T-helper 1 cell (primary cell): ENCODE measurements at places on chromosomes 11 and 22.

DNA sequence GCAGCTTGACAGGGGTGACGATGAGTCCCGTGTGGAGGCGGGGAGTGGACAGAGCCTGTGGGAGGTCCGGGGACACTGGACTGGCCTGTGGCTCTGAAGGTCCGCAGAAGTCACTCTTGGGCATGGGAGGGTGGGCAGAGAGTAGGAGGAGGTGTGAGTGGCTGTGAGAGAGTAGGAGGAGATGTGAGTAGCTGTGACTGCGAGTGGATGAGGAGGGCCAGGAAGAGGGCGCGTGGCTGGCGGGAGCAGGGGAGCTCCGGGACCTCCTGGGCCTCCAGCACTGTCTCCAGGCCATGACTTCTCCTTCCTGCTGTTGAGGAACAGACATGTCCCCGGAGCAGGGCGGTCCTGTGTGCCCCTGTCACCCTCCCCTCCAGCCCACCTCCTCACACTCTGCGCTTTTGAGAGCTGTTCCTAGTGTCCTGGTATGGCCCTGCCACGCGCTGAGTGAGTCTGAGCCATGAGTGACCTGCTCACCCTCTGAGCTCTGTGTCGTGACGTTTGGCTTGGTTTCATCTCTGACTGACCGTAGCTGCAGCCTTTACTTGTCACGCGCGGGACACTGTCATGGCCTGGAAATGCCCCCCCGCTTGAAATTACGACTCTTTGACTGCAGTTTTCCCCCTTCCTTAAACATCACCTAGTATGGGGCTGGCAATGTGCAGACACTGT lies 391.5 kb downstream of the TBC1D22A start:
- DNase-seq, result no peak

- no peak for DNase-seq
Observed at GRCh38 chr11:128607819-128608218, 20.5 kb upstream of the ETS1 start.

DNA sequence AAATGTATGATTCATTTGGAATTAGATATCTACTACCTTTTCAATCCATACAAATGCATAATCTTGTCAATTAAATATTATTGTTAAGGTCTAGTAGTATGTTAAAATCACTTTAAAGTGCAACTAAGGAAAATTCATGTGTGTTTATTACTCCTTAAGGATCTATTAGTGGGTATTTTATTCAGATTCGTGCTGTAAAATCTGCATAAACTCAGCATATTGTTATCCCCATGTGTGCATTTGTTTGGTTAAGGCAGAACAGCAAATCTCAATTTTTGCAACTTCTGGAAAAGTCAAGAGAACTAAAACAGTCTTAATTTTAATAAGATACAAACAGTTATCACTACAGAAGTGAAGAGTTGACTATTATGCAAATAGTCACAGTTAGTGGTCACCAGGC lies 234.5 kb downstream of the SOX6 start:
- DNase-seq, result no peak

DNA sequence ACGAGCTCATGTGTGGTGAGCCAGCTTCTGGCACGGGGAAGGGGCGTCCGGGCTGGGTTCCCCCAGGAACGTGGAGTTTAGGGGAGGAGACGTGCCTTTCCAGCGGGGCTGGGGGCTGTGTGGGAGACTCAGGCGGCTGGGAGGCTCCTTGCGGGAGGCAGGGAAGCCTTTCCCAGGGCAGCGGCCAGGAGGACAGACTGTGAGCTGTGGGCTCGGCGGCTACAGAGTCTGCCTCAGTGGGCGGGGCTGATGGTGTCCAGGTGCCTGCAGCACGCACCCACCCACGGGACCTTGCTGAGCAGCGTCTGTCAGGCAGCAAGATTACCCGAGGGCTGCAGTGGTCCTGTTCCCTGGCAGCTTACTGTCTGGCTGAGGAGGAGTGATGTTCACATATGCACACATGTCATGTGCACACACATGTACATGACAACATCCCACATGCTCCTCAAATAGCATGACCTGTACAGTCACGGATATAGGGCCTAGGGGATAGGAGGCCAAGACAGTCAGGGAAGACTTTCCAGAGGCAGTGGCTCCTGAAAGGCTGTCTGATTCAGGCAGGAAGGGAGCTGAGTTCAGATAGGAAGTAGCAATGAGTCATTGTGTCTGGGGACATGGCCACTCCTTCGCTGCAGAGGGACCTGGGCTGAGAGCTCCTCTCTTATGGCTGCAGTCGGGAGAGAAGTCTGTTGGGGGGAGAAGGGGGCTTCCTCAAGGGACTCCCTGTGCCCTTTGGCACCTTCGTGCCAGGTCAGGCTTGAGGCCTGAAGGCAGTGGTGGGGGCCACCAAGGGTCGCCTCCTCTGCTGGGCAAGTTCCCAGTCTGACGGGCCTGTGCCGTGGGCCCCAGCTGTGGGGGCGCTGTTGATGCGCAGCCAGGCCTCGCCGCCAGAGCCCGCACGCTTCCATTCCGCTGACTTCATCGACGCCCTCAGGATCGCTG lies 23.3 kb upstream of the PPP6R3 start:
- DNase-seq, result no peak

- no peak for DNase-seq
Observed at GRCh38 chr11:99571094-99571493, 550.3 kb downstream of the CNTN5 start.

- no peak for DNase-seq
Observed at GRCh38 chr22:43845981-43846380, 16.3 kb downstream of the SULT4A1 start.

GRCh38 chr11:117796872-117797529 lies at the start of gene DSCAML1:
Gene DSCAML1 (minus strand): TSS chr11:117797216. CDS start chr11:117797079, 137 bp downstream.
- DNase-seq, result peak; percentile 35

DNA sequence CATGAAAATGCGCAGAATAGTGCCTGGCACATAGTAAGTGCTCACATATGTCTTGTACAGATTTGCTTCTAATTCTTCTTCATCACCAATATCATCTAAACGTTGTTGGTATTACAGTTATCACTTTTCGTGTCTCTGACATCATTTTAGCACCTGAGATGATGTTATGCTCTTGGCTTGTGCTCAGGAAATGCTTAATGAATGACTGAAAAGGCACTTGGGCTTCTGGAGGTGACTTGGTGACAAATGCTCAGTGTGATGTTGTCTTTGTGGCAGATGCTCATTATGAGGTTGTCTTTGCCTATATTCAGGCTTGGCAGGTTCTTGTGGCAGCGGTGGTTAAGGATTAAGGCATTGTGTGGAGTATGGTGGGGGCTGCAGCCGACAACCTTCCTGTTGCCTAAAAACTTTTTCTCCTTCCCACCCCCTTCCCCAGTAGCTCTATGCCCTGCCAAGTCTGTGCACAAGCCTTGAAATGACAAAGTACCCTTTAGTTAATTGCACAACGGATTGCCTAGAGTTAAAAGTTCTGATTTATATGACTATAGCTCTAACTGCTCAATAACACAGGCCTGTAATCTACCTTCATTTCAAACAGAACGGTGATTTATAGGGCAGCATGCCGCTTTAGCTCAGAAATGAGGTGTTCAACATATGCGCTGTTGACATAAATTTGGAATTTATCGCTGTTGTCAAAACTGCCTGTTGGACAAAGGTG lies 82.5 kb downstream of the ZBTB16 start:
- DNase-seq, result no peak

GRCh38 chr11:33214767-33215166 lies 42.4 kb upstream of the HIPK3 start:
- DNase-seq, result no peak

GRCh38 chr11:106369224-106369623 lies 291.8 kb downstream of the AASDHPPT start:
- DNase-seq, result no peak

GRCh38 chr11:88680806-88681205 lies 343.3 kb upstream of the CTSC start:
- no peak for DNase-seq

GRCh38 chr11:111870522-111870885 lies 877 bp downstream of the ALG9 start:
- DNase-seq, result no peak

- no peak for DNase-seq
Observed at GRCh38 chr11:6539748-6540268, 42.7 kb downstream of the DNHD1 start.

DNA sequence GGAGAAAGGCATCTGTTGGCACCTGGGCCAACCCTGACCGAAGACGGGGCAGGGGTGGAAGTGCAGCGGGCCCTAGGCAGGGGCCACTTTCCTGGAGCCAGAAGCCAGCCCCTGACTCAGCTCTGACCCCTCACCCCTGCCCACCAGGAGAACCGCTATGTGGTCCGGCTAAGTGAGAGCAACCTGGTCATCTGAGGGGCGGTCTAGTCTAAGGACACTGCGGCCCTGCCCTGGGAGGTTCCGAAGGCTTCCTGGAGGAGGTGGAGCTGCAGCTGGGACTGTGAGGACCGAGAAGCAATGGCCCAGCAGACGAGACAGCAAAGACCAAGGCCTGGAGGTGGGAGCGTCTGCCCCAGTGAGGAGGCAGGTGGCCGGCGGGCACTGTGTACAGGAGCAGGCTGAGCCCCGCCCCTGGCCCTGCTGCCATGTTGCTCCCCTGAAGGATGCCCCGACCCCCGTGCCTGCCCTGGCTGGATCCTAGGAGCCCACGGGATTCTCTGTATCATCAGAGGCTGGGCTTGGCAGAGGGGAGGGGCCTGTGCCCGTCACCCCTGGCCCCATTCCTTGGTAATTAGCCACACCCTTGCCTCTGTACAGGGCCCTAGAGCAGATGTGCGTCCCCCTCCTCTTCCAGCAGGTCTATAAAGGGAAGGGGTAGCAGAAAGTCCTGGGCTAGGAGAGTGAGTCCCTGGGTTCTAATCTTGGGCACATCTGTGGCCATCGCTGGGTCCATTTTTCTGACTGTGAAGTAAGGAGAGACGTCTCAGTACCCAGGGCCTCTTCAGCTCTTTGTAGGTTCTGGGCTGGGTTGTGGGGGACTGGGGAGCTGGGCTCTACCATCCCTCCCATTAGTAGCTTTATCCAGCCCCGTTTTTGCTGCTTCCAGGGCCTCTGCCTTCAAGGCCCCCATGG lies 19.4 kb downstream of the RELT start:
- no peak for DNase-seq

- DNase-seq, result no peak
Observed at GRCh38 chr22:48253573-48253972, 1491.1 kb downstream of the TBC1D22A start.

GRCh38 chr22:47623763-47624148 lies 861.3 kb downstream of the TBC1D22A start:
- DNase-seq, result no peak

DNA sequence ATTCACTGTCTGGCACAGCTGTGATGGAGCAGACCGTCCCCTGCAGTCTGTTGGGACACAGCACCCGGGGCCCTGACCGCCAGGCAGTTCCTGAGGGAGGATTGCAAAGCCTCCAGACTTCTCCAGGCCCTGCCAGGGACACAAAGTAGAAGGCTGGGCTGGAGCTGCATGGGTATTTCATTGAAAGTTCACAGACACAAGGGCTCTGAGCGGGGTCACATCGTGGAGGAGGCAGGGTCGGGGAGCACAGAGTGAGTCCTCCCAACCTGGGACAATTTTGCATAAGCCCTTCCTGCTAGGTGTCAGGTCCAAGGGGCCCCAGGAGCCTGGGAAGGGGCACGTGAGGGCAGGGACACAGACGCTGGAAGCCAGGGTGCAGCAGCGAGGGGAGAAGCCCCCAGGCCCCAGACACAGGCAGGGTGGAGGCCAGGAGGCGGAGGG lies 15.7 kb downstream of the IFITM10 start:
- DNase-seq, result no peak

- DNase-seq, result no peak
Observed at GRCh38 chr11:73464347-73464746, 88.1 kb downstream of the RELT start.

GRCh38 chr11:70641369-70641768 lies 243.0 kb downstream of the CTTN start:
- no peak for DNase-seq

- DNase-seq, result no peak
Observed at GRCh38 chr11:120759046-120759445, 247.5 kb downstream of the GRIK4 start.

- DNase-seq, result no peak
Observed at GRCh38 chr11:65643971-65644370, 6.1 kb downstream of the SIPA1 start.

DNA sequence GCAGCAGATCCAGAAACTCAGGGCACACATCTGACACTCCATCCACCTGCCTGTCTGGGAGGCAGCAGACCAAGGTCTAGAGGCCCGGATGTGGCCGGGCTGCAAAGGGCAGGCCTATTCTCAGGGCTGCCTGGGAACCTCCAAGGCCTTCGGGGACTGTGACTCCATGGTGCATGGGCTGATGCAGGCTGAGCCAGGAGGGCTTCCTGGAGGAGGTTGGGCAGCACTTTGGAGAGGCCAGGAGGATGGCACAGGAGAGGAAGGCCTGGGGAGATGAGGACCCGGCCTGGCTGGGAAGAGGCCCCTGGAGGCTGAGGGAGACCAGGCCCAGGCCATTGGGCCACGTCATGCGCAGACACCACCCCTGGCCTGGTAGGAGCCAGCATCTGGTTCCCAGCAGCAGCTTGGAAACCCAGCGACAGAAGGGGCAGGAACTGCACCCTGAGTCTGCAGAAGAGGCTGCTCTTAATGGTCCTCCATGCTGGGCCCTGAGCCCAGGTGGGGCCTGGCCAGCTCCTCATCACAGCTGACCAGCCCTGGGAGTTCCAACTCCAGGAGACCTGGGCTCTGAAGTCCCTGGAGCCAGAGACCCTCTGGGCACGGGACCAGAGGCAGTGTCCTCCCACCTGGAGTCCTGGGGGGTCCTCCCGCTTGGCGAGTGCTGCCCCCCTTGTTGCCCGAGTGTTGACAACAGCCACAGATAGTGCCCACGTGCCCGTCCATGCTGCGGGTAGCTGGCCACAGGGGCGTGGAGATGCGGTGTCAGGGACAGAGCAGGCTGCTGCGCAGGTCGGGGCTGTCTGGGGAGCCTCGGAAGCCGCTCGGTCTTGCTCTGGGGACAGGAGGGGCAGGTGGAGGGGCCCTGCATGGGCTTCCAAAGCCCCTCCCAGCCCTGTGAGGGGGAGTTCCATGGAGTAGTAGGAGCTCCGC lies 5.5 kb downstream of the PHLDA2 start:
- DNase-seq, result no peak

DNA sequence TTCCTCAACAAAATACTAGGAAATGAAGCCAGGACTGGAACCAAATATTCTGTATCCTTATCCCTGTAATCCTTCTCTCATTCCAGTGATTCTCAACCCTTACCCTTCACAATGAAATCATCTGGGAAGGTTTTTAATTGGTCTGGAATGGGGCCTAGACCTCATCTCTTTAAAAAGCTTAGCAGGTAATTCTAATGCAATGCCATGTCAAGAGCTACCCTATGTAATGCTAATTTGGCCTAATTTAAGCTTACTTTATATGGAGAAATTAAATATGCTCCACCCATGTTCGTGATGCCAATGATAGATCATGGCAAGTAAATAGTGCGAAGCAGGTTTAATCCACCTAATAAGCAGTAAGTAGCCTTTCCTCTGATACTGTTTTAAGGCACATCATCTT lies 101.7 kb downstream of the SGSM3 start:
- DNase-seq, result no peak

- DNase-seq, result no peak
Observed at GRCh38 chr11:1867381-1867780, 14.5 kb downstream of the LSP1 start.

DNA sequence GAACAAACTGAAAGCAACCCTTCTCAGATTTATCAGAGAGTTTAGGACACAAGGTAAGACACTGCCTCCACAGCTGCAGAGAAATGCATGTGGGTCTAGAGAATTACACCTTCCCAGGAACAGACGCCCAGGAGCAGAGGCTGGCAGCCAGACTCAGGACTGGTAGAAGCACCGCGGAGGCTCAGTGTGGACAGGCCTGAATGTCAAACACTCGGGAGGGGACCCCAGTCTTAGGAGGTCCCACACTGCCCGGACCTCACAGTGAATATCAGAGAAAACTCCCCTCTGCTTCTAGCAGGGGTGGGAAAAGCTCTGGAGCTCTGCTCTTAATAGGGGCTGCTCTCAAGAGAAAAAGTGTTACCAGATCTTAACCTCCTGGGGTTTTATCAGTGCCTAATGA lies 952.7 kb downstream of the BRD1 start:
- DNase-seq, result no peak
